Left ventricle myocardium inferior (tissue), 1 donor: ENCODE measurements at places on chromosomes 7 and 10.
A peak's percentile ranks its signal among the peaks of the same experiment; 100 is the strongest.

GRCh38 chr7:80135309-80136104, 876 bp downstream of the GNAI1 start:
- DNase-seq, result peak; percentile 40

DNA sequence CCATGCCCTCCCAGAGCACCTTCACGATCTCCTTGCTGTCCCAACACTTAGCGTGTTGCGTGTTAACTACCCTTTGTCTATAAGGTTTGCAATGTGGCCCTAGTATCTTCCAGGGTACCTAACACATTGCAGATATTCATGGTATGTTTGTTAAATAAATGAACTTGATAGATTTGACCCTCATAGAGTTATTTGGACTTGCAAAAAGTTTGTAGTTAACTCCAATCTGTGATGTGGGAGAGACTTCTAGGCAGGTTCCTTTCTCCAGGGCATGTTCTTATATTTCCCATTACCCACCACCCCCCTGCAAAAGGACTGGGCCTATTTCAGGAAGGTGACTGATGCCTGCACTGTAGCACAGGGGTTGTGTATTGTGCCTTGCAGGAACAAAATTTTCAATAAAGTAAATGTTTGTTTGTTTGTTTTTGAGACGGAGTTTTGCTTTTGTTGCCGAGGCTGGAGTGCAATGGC, 612 bp downstream of the HILPDA start:
- no peak for DNase-seq

GRCh38 chr10:48946891-48947500, 7.4 kb upstream of the LRRC18 start:
- no peak for DNase-seq

GRCh38 chr7:47380325-47381133, 201.4 kb downstream of the TNS3 start:
- DNase-seq, result no peak

- DNase-seq, result no peak
These were observed 40.9 kb downstream of the NAMPT start for GRCh38 chr7:106243893-106244292.

- no peak for DNase-seq
These were observed 86.5 kb downstream of the GSAP start for GRCh38 chr7:77329466-77330168.

DNA sequence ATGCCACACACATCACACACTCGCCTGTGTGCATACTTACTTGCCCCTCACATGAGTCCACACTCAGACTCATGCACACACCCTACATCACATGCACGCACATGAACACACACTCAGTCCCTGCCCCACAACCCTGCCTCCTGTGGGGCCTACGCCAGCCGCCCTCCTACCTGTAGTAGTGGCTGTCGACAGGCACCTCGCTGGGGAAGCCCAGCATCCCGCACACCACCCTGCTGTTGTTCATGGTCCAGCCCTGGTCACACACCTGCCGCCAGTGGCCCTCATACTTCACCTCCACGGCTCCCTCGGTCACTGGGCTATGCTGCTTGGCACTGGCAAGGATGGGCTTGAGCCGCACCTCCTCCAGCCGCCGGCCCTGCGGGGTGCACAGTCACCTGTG, 7.2 kb downstream of the LOXL4 start:
- DNase-seq, result no peak

DNA sequence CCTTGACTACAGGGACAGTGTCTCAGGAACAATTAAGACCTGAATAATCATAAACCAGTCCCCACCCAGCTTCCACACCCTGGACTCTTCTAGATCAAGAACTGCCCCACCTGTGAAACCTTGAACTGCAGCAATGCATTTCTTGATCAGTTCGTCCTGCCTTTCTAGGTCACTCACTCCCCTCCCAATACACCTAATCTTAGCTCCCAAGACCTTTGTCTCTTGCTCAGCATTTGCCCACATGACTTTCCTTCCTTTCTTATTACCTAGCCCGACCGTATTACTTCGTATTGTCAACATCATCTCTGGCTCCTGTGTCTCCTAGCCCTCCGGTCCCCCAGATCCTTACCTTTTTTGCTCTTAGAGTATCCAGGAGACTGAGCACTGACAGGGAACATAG, 5.5 kb upstream of the NAMPT start:
- no peak for DNase-seq

- DNase-seq, result no peak
These were observed 50.4 kb upstream of the WNT16 start for GRCh38 chr7:121278120-121279021.

GRCh38 chr10:97961945-97962344, 68.5 kb downstream of the CRTAC1 start:
- DNase-seq, result no peak

DNA sequence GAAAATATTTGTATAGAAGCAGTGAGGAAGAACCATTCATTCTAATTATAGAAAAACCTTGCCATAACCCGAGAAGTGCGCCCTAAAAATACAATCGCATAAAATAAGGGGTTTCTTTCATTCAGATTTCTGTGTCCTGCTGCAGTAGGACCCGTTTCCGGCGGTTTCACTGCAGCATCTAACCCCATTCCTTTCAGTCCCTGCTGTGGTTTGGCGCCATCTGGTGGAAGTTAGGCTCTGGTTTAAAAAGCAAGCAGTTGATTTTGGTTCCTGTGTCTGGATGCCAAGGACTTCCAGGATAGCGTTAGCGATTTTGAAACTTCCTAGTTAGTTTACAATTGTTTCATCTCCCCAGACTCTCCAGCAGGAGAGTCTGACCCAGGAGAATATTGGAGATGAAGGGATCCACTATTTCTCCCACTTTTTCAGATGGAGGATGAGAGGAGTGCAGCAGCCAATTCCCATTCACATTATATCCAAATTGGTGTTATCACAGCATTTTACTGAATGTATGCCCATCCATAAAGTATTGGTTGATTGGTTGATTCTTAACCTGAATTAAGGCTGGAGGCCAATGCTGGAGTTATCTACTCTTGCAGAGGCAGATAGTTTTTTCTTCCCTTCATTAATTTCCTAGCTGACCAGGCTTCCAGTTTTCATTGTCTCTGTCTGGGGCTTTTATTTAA, 128.8 kb upstream of the CACNA2D1 start:
- peak; percentile 79 for DNase-seq

GRCh38 chr10:31098046-31098445, 66.4 kb upstream of the ZNF438 start:
- DNase-seq, result no peak

GRCh38 chr7:76054123-76055120, 6.5 kb downstream of the MDH2 start:
- no peak for DNase-seq

DNA sequence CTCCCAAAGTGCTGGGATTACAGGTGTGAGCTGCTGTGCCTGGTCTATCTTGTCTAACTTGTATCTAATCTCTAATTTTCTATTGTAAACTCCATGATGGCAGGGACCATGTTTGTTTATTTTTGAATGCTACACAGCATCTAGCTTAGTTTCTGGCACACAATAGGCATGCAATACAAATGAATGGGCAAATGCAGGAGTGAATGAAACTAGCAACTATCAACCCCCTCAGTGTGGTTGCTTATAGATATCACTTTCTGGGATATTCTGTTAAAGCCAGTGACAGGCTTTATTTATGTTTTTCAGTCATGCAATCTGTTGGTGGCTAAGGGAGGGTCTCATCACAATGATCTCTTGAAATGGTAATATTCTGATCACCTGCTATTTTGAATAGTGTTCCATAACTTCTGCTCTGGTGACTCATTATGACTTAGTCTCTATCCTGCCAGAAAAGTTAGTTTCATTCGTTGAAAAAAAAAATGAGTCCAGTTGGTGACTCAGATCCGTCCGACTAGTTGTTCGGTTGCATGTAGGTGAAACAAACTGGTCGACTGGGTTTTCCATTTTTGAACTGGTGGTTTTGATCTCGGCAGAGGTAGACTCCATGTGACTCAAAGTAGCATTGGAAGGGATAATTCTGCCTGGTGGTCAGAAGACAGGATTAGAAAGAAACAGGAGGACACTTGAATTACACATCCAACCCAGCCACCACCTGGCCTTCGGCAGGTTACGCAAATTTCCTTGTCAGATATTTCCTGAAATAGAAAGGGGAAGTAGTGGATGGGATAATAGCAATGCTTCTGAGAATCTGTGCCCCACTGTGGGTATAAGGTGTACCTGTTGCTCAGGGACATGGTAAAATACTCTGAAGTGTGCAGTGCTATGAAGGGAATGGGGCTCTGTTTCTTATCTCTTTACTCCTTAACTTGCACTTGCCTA, 76.8 kb downstream of the GATA3 start:
- no peak for DNase-seq

DNA sequence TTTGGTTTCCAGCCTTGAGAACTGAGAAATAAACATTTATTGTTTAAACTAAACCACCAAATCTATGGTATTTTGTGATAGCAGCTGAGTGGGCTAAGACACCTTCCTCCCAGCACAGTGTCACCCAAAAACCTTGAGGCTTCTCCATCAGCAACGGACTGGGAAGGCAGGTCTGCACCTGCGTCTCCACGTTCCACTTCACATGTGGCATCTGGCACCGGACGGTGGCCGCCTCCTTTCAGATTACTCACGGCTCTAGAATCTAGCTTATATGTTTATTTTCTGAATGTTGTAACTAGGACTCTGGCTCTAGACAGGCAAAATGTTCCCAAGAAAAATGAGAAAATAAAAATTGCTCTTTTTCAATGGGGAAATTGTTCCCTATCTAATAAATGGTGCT, 201.0 kb downstream of the ADARB2 start:
- no peak for DNase-seq

GRCh38 chr10:46545861-46546590, 10.4 kb downstream of the GPRIN2 start:
- peak; percentile 9 for DNase-seq
